Activated CD4-positive, alpha-beta memory T cell treated with anti-CD3 and anti-CD28 coated beads for 36 hours (primary cell): ENCODE measurements at places on chromosomes 11 and 22.

DNA sequence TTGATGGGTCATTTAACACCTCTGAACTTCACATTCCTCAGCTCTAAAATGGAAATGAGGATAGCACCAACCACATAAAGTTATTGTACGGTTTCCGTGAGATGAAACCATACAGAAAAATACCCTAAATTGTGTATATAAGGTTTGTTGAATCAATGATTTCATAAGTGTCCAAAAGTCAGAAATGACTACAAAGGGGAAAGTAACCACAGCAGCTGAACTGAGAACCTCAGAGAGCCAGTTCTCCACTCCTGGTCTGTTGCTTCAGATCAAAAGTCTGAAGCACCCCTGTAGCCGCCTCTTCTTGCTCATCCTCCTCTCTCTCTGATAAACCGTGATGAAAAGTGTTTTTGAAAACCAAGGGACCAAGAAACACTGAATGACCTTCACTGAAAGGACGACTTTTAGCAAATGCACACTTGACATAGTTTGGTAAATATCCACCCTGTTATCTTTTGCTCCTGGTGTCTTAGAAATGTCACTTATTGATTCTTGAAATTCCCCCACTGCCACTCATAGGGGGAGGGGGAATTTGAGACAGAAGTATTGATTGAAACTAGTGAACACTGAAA is 194.5 kb downstream of the NAV2 start:
- DNase-seq, result no peak
- no peaks in the 10 kb centered on the region for H3K36me3 ChIP-seq
- no peaks in the 10 kb centered on the region for H3K4me1 ChIP-seq
- H3K27ac ChIP-seq, result no peak overlapping the region

GRCh38 chr11:10632483-10632882 is 61.1 kb downstream of the IRAG1 start:
- no peaks in the 10 kb centered on the region for H3K36me3 ChIP-seq
- no peak overlapping the region for H3K4me3 ChIP-seq
- H3K4me1 ChIP-seq, result peaks cover 5% of the 10 kb centered on the region
- peak; percentile 39 for DNase-seq
- peaks cover 5% of the 10 kb centered on the region for H3K27me3 ChIP-seq
- H3K27ac ChIP-seq, result no peak overlapping the region

- H3K27me3 ChIP-seq, result peaks cover 28% of the 10 kb centered on the region
- H3K27ac ChIP-seq, result no peak overlapping the region
- no peak overlapping the region for H3K4me3 ChIP-seq
- H3K4me1 ChIP-seq, result peaks cover 14% of the 10 kb centered on the region
These were observed 10.5 kb upstream of the RPS19BP1 start for GRCh38 chr22:39543095-39543494.

GRCh38 chr22:44625981-44626687 is 75.9 kb upstream of the PRR5 start:
- H3K4me3 ChIP-seq, result no peak overlapping the region
- no peak overlapping the region for H3K27ac ChIP-seq
- peaks cover 4% of the 10 kb centered on the region for H3K27me3 ChIP-seq
